ENCODE measurements at places on chromosomes 16 and 17.

DNA sequence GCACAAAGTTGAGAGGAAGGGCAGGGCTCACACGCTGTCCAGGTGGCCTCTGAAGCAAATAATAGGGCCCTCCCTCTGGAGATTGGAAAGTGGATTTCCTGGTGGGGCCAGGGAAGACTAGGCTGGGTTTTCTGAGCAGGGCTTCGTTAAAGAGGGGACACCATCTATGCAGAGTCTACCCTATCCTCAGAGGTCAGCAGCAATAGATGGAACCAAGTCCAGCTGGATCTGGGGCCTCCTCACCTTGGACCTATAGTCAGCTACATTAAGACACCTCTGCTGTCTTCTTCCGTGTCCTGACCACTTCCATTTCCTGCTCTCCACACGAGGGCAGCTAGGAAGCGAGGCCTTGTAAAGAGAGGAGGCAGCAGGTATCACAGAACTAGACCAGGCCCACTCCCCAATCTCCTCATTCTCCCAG is 14.7 kb upstream of the ST6GALNAC1 start:
- DNase-seq: no peak

- no peak for DNase-seq
Measured at GRCh38 chr17:27836651-27837050, 36.3 kb upstream of the NOS2 start.

DNA sequence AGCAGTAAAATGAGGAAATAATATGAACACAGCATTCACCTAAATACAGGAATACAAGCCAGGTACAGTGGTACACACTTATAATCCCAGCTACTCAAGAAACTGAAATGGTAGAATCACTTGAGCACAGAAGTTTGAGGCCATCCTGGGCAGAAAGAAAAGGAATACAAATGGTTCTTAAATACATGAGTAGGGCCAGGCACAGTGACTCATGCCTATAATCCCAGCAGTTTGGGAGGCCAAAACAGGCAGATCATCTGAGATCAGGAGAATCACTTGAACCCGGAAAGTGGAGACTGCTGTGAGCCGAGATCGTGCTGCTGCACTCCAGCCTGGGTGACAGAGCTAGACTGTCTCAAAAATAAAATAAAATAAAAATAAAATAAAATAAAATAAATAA is 23.0 kb upstream of the SMG8 start:
- DNase-seq: no peak

DNA sequence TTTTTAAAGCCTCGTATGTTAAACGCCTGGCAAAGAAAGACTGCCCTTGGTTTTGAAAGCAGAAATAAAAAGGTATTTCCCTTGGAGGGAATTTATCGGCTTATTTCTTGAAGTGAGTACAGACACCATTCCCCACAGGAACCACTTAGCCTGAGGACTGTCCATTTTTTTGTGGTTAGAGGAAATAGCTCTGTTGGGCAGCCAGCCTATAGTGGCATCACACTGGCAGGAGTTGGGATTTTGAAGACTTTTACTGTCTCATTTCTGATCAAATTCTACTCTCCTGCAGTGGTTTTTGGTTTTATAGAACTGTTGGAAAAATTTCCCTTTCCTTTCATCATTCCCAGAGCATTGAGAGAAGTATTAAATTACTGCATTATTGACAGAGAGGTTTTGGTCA is 34.1 kb upstream of the CDC6 start:
- DNase-seq: no peak

- peak; percentile 56 for DNase-seq
Measured at GRCh38 chr16:56600398-56600999, 7.9 kb upstream of the MT2A start.

DNA sequence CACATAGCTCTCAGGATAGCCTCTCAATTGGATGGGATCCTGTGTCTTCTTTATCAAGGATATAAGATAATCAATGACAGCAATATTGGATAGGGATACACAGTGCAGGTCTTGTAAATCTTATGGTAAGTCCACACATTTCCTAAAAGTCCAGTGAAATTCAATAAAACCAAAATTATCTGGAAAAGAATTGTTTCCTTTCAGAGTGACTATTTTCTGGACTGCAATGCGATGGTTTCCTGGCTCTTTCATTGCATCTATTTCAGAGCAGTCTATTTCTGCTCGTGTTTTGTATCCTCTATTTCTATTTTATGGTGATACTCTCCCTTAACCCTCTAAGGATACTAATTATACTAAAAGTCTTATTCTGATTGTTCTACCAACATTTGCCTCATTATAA is 24.3 kb upstream of the MON1B start:
- DNase-seq: no peak

Data from CD4-positive, alpha-beta T cell treated with Interleukin-4 for 1 hour (primary cell).